ENCODE measurements at places on chromosomes 13 and 19.

DNA sequence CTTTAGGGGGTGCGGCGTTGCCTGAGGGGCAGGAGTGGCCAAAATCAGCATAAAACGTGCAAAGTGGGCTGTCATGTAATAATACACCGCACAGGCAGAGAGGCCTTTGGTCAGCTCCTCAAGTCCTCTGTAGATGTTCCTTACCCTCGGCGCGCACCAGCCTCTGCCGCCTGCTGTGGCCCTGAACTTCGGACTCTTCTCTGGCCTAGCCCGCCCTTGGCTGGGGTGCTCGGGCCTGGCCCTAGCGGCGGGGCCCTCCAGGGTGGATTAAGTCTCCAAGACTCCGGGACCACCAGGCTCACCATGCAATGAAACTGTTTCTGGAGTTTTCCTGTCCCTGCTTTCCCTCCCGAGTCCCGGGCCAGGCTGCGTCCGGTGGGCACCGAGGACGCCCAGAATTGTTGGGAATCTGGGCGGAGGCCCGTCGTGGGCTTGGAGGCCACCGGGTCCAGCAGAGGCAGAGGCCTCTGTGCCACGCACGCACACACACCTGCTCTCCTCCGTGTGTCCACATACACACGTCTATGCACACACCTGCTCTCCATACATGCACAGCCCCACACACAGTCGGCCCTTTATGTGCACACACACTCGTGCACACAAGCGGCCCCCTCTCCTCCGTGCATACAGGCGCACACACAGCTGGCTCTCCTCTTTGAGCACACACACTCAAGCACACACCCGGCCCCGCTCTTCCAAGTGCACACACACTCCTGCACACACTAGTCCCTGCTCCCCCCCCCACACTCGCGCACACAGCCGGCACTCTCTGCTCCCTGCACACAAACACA, 1.5 kb upstream of the TFDP1 start:
- no peak for DNase-seq

DNA sequence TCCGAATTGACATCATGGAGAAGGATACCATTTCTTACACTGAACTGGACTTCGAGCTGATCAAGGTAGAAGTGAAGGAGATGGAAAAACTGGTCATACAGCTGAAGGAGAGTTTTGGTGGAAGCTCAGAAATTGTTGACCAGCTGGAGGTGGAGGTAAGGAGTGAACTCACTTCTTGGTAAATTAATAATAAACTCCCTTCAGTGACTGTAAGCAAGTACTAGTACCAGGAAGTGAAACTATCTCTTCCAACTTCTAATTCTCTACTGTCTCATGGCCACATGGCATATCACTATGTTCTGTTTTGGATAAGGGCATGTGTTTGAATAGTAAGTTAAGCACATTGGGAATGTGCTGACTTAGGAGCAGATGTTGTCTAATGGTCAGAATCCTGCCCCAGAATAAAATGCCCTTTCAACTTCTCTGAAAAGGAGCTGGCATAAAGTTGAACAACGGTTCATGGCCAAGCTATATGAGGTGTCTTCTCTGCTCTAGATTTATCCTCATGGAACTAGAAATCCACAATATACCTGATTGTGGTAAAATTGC, 13.4 kb downstream of the OLFM4 start:
- no peak for DNase-seq

DNA sequence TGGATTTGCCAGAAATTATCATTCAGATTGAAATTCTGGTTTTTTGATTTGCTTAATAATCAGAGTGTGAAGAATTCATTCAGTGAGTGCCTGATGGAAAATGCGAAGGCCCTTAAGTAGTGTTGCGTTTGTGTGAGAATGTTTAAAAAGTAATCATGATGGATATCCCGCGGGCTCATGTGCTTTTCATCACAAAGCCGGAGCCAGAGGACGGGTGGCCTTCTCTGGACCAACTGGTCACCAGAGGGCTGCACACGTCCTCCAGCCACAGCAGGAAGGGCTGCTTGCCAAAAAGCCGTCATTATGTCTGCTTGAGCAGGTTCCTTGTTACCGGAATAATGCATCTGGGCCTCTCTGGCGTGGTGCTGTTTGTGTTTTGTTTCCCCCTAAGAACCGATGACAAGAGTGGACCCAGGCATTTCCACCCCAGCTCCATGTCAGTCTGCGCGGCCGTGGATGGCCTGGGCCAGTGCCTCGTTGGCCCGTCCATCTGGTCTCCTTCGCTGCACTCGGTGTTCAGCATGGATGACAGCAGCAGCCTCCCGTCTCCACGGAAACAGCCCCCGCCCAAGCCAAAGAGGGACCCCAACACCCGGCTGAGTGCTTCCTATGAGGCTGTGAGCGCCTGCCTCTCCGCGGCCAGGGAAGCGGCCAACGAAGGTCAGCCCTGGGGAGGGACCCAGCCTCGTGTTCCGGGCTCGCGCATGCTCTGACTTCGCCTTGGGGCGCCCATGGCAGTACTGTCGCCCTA, 497.7 kb downstream of the MYO16 start:
- no peak for DNase-seq

DNA sequence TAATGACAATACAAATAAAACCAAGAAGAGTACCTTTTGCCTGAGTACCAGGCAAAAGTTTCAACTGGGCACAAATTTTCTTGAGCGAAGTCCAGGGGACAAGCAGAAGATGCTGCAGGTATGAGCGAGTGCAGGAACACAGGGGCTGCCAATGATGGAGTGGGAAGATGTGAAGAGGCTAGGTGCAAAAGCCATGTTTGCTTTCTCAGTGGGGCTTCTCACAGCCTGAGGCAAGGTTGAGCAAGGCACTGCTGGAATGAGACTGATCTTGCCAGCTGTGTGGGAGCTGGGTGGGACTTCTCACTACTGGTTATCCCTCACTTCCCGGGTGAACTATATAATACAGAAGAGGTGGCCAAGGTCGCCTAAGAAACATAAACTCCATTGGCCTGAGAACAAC, 1200.7 kb downstream of the SLITRK1 start:
- DNase-seq, result no peak

DNA sequence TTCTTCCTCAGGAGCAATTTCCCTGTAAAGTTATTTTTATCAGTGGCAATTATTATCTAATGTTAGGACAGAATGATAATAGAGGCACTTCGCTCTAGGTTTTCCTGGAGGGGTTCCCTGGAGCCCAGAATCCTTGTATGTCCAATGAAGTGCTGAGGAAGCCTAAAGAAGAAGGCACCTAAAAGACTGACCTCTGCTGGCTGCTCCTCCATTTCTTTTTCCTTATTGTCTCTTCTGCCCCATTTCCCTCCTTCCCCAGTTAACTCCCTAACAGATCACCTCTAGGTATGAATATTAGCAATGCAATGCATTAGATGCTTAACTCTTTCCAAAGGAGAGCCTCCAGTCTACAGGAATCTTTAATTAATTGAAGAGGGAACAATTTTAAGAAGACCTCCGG, 985.4 kb downstream of the DIAPH3 start:
- DNase-seq, result no peak

DNA sequence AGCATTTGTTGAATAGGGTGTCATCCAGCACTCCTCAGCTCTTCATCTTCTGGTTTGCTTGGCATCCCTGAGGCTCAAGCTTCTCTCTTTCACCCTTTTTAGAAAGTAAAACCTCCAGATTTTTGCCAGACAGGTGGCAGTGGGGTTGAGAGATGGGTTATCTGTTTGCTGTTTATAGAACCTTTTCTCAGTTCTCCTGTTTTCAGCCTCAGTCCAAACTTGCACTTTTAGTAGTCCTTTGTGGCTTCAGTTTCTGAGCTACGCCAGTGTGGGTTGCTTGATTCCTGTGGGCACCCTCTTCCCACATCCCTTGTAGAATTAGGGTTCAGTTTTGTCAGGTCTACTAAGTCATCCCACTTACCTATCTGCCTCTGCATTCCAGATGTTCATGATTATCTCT, 147.9 kb downstream of the PAN3 start:
- DNase-seq, result no peak

GRCh38 chr13:25200783-25201182, 28.7 kb upstream of the AMER2 start:
- DNase-seq, result no peak

DNA sequence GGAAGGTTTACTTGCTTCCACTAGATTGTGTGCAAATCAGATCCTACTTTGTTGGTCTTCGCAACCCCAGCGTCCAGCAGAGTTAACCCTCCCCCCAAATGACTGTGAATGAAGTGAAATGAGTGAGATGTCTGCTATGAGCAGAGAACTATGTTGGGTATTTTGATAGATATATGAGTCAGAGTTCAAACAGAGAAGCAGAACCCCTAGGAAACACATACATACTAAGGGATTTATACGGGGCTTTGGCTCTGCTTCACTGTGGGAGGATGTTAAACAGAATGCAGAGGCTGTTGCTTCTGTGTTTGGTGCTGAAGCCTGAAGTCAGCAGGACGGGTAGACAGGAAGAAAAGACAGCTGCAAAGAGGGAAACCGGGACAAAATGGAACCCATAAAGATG, 197.0 kb downstream of the MZT1 start:
- no peak for DNase-seq

DNA sequence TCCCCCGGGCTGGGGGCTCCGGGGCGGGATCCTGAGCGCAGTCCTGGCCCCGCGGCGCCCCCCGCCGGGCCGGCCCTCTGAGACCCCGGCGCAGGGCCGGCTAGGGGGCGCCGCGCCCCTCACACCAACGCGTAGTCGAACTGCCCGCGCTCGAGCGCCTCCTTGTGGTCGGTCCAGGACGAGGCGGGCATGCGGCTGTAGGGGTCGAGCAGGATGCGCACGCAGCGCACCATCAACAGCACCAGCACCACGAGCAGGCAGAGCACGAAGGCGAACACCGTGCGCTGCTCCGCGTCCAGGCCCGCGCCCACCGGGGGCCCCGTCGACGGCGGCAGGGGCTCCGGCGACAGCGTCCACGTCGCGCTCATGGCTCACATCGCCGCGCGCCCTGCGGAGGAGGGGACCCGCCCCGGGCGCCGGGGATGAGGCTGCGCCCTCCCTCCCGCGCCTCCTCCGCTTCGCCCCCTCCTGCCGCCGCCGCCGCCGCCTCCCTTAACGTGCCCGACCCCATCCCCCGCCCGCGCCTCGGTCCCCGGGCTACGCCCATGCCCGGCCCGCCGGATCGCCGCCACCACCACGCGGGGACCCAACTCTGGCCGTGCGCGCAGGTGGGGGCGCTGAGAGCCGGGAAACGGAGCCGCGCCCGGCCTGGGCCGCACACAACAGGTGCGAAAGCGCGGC, 624 bp downstream of the CTXN1 start:
- DNase-seq, result no peak

DNA sequence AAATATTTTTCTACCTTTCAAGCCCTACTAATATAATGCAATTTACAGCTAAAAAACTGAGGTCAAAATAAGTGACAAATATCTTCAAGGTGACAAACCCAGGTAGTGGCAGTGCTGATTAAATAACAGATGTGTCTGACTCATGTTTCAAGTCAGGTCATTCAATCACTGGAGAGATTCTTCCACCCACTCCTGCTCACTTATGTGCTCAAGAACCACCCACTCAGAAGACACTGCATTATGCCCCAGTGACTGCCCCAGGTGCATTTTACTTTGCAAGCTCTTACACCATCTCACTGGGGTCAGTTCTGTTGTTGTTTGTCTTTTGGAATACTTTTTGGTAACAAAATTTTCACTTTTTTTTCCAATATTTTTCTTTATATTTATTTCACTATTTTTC, 2.2 kb downstream of the ZNF100 start:
- DNase-seq, result no peak

DNA sequence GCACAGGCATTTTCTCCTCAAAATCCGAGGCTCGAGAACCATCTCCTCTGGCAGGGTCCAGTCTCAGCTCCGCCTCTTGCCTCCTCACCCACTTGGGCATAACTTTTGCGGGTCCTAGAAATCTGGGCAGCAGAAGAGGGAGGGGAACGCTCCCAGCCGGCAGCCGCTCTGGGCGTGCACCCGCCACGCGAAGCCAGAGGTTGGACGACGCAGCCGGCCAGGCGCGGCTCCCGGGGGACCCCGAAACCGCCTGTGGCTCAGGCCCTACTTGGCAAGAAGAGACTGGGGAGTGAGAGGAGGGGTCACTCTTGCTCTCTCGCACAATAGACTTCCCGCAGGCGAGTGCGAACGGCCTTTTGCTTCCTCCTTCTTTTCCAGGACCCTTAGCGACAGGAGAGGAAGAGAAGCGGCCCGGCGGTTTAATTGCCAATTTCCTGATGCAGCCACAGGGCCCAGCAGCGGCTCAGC, 6.0 kb upstream of the SOX1 start:
- no peak for DNase-seq

- DNase-seq, result no peak
These were observed 87.6 kb downstream of the HSPH1 start for GRCh38 chr13:31073859-31074718.

DNA sequence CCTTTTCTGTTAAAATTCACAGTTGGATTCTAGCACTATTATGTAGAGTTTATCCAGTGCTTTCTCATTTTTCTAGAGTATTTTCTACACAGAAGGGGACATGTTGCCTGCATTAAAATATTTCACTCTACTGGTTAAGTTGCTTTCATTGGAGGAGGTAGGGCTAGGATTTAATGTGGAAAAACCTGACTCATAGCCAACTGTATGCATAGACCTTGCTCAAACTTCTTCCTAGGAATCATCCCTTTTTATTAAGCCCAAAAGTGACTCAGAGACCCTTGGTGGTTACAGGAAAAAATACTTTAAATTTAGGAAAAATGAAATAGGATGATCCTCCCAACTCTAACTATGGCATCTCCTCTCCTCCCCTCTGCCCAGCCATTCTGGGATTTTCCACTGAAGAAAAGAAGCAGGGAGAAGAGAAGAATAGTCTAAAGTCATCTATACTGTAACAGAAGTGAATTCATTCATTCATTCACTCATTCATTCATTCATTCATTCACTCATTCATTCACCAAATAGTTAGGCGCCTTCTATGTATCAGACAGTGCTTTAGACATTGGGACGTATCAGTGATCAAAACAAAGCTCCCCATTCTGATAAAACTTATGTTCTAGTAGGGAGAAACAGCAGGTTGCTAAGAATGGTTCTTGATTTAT, 109.0 kb upstream of the HTR2A start:
- DNase-seq, result no peak

DNA sequence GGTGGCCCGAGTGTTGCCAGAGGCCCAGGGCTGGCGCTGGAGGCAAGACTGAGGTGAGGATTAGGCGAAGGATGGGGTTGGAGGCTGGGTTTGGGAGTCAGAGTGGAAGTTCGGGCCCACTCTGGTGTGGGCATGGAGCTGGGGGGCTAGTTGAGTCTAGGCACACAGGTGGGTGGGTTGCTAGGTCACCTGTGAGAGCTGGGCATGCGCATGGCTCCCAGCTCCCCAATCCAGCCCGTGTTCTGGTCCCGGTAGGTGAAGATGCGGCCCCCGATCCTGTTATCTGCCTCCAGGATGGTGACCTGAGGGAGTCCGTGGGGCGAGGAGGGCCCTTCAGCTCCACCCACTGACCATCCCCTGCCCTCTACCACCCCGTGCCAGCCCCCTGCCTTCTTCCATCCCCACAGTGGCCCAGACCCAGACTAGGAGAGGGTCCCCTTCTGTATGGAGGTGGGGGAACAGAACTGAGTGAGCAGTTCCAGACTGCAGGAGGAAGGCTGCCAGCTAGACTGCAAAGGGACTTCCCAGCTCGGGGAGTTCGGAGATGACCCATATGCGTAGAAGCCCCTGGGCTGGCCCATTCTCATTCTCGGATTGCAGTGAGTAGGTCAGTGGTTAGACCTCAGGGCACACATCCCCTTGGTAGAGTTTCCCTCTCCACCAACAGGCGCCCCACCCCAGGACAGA, 1.7 kb downstream of the IL4I1 start:
- DNase-seq, result no peak

GRCh38 chr19:40908976-40909375, 26.9 kb upstream of the CYP2A7 start:
- DNase-seq, result no peak

Data from ascending aorta (tissue), 2 donors.